ENCODE measurements at places on chromosomes 5 and 9.

- no peak for DNase-seq
Observed at GRCh38 chr9:77987880-77988525, 43.6 kb downstream of the GNAQ start.

GRCh38 chr5:155101697-155102096, 88.1 kb downstream of the KIF4B start:
- DNase-seq = no peak

DNA sequence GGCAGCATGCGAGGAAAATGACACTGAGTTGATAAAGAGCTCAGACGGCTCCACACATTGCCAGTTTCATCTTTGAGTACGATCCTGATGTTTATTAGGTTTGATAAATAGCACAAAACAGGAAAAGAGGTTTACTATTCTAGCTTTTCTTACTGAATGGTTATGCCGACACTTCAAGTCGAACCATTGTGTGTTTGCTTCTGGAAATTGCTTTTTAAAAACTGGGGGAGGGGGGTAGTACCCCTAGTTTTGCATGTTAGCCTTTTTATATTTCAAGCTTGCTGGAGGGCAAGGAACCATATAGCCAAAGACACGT, 5.2 kb downstream of the PTCH1 start:
- DNase-seq = no peak

DNA sequence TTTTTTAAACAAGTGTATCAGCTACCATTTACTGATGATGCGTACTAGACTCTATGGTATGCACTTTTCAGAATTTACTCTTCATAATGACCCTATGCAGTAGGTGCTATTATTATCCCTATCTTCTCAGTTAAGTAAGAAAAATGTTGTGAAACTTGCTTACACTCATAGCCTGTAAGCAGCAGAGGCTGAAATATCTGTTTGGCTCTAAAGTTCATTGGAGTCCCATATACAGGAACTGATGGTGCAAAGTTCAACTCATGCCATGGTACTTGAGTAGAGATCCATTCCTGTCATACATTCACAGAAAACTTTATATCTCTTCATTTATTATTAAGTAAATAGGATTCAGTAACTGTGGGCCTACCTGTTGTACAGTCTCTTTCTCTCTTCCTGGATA, 41.4 kb upstream of the CCDC112 start:
- no peak for DNase-seq

DNA sequence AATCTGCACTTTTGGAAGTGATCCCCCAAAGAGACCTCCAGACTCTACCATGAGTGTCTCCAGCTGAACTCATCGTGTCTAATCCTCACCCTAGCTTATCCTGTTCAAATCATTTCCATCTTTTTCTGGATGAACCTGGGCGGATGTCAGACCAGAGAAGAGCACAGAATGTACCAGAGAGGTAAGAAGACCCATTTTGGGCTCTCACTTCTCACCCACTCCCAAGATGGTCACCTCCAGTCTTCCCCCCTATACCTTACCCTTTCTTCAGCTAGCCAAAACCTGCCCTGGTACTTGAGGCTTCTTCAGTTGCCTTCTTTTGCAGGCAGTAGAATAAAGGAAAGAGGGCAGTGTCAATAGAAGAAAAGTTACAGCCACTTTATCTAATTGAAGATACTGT, 27.9 kb upstream of the ANXA2R start:
- DNase-seq = no peak

GRCh38 chr5:79086116-79086515, 16.5 kb downstream of the BHMT2 start:
- DNase-seq = no peak

DNA sequence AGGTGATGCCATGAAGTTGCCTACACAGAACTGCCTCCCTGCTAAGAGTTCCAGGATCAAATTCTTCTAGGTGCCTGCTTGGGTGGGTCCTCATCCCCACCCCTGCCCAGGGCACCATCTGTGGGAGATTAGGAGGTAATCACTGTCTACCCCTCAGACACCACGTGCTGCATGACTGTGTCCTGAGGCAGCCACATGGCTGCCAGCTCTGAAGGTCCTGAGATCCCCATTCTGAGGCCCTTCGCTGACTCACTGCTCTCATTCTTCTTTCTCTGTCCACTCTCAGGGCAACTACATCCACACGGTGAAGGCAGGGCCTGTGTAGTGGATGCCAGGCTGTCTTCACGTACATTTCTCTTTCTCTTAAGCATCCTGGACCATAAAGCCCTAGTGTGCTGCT, 222.9 kb upstream of the ANKRD55 start:
- no peak for DNase-seq

DNA sequence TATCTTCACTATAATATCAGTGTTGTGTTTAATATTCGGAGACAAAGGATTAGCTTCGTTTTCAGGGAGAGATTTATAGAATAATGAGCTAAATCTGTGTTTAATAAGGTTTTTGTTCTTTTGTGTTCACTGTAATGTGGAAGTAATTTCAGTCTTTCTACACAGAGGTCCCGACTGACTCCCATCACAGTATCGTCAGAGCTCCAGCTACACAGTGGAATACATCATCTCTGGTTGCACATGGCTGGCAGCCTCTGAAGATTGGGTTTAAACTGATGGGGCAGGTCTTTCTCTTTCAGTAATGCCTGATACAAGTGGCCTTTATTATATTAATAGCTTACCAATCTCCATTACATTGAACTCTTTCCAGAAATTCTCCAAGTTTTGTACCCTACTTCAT, 736.7 kb upstream of the RIOK2 start:
- DNase-seq = no peak

DNA sequence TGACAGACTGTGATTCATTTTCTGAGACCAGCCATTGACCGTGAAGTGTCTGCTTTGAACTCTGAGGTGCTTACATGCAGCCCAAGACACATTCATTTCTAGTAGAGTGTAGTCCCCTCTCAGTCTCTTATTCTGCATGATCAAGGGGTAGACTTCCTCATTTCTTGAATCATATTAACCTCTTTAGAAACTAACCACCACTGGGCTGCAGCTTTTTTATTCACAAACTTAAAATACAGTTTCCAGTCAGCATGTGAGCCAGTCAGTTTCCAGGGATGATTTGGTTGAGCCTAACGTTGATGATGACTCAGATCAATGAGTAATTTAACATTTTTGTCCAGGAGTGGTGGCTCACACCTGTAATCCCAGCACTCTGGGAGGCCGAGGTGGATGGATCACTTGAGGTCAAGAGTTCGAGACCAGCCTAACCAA, 59.2 kb downstream of the OTULIN start:
- DNase-seq = no peak

- no peak for DNase-seq
Observed at GRCh38 chr5:172695232-172696054, 54.4 kb downstream of the NEURL1B start.

- DNase-seq = peak; percentile 74
Observed at GRCh38 chr9:14346811-14347405, 33.0 kb upstream of the NFIB start.

- no peak for DNase-seq
Observed at GRCh38 chr5:123438902-123439301, 15.7 kb upstream of the CEP120 start.

DNA sequence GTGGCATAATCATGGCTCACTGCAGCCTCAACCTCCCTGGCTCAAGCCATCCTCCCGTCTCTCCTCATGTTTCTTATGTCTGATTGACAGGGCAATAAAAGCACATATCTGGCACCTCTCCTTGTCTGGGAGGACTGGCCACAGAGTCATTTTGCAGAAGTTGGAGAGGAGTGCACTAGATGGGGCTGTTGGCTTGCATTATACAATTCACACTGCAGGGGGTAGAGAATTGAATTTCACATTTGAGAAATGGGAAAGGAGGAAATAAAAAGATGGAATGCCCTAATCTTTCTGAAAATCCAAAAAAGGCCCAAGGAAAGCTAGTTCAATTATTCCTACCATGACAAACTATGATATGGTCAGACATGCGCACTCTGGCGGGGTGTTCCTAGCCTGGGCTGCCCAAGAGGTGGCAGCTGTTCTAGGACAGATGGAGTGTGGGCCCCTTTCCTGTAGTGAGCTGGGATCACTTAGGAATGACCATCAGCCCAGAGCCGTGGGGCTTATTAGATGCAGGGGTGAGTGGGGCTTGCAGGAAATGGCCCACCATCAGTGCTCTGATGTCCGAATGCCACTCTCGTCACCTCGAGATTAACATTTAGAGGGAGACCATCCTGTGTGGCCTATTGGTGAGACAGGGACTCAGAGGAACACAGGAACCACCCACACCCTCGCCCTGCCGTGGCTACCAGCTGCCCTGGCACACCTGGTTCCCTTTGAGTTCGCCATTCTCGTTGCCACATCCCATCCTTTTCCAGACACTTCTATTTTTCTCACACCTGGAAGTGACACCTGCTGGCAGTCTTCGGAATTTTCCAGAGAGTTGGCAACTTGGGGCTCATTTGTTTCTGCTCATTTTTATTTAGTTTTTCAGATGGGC, 21.8 kb upstream of the ANKRD18A start:
- peak; percentile 82 for DNase-seq

GRCh38 chr9:97874624-97875023, 21.6 kb downstream of the FOXE1 start:
- DNase-seq = no peak

- no peak for DNase-seq
Observed at GRCh38 chr9:133202688-133203453, 6.2 kb downstream of the OBP2B start.

GRCh38 chr5:16690243-16690852, 73.6 kb upstream of the RETREG1 start:
- DNase-seq = peak; percentile 82

- peak; percentile 50 for DNase-seq
Observed at GRCh38 chr9:72997387-72997995, 44.6 kb upstream of the ALDH1A1 start.

DNA sequence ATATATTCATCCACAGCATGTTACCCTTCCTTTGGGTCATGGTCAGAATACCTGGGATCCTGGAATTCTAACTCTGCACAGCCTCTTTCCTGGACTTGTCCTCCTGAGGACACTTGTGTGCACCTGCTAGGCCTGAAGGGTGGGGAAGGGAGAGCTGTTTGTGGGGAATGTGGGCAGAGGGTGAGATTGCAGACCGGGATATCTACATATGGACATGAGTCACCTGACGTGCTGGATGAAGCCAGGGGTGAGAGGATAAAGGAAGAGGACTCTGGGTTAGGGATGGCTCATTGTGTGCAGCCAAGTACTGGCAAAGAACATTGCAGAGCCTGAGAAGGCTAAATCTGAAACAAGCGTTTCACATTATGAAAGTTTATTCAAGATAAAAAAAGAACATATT, 241.4 kb upstream of the RPS23 start:
- no peak for DNase-seq

All from endodermal cell (in vitro differentiated cells).